Stromal cell of bone marrow (primary cell): ENCODE measurements at places on chromosomes 2 and 18.

DNA sequence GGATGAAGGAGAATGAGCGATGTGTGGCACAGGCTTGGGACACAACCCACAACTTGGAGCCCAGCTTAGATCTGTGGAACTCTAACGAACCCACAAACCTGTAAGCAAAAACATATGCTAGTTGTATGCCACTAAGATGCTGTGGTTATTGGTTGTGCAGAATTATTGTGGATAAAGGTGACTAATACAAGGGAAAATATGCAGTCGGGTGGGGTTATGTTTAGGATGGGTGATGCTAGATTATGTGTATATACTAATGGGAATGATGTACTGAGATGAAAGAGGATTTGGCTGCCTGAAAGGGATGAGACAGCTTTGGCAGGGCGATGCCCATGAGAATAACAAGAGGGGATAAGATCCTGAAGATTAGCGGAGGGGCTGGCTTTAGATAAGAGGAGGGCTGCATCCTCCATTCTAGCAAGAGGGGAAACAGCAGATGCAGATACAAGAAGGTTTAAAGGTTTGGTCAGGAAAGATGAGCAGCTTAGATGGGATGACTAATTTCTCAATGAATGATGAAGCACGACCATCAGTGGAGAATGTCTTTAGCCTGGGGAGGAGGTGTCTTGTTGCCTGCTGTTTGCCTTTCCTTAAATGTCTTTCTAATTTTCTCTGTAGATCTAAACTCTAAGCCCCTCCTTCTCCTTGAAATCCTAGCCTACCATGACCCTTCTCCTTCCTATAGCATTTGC is 49.6 kb downstream of the GALNT14 start:
- DNase-seq, result no peak

- no peak for DNase-seq
Observed at GRCh38 chr2:84474176-84474575, 15.1 kb upstream of the SUCLG1 start.

DNA sequence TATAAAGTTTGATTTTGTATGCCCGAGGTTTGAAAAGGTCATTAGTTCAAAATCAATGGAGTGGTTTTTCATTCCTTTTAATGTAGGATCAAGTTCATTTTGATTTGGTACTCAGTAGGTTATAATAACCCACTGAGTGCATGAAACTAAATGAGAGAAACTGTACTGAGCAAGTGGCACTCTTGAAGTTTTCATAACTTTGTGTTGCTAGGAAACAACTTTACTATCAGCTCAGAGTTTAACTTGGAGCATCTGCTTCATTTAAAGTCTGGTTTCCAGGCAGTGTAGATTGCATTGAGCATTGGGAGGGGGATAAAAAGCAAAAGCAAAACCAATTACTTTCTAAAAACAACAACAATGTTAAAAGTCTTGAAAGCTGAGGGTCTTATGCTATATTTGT is 1361.6 kb upstream of the CHAC2 start:
- DNase-seq, result no peak

DNA sequence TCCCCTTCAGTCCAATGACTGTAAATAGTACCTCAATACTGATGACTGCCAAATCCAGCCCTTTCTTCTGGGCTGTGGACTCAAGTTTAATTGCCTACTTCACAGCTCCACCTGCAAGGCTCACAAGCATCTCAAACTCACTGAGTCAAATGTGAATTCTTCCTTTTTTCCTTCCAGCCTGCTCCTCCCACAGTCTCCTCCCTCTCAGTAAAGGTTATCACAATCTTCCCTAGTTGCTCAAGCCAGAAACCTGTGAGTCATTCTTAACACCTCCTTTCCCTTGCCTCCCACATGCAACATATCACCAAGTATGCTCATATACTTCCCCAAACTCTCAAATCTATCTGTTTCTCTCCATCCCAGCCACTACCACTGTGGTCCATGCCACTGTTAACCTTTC is 3.7 kb upstream of the MFSD6 start:
- no peak for DNase-seq

GRCh38 chr2:160298960-160299359 is 98.9 kb upstream of the ITGB6 start:
- DNase-seq, result no peak

GRCh38 chr2:57443086-57443485 is 603.5 kb upstream of the VRK2 start:
- DNase-seq, result no peak

DNA sequence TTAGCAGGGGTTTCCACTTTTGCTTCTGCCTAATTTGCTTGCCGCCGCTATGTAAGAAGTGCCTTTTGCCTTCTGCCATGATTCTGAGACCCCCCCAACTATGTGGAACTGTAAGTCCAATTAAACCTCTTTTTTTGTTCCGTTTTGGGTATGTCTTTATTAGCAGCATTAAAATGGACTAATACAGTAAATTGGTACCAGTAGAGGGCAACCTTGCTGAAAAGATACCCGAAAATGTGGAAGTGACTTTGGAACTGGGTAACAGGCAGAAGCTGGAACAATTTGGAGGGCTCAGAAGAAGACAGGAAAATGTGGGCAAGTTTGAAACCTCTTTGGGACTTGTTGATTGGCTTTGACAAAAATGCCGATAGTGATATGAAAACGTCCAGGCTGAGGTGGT is 216.1 kb upstream of the FSIP2 start:
- DNase-seq, result no peak

DNA sequence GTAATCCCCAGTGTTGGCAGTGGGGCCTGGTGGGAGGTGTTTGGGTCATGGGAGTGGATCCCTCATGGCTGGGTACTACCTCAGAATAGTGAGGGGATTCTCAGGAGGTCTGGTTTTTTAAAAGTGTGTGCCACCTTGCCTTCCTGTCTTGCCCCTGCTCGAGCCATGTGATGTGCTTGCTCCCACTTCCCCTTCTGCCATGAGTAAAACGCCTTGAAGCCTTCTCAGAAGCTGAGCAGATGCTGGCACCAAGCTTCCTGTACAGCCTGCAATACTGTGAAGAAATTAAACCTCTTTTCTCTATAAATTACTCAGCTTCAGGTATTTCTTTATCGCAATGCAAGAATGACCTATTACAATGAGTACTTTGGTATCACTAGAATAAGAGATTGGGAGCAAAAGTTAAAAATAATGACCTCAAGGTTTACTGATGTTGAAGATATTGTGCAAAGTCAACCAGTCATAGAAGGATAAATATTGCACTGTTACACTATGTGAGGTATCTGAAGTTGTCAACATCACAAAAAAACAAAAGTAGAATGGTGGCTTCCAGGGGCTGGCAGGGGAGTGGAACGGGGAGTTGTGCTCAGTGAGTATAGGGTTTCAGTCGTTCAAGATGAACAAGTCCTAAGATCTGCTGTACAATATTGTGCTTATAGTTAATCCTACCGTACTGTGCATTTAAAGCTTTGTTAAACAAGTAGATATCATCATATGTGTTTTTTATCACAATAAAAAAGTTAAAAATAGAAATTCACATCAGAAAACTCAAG is 938.3 kb upstream of the CNTNAP5 start:
- DNase-seq, result no peak

DNA sequence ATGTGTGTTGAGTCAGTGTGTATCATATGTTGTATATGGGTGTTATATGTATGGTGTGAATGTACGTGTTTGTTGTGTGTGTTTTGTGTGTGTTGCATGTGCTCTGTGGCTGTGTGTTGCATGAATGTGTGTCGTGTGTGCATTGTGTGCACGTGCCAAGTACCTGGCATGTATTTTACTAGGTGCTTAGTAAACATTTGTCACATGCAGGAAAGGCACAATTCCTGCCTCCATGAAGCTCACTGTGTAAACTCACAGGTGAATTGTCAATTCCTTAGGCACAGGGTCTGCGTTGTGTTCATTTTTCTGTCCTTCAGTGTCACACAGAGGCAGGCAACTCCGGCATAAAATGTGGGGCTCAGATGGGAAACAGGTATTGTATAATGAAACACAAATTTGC is 22.3 kb upstream of the IL1R1 start:
- no peak for DNase-seq

GRCh38 chr2:212520340-212520739 is 18.3 kb downstream of the ERBB4 start:
- DNase-seq, result no peak

DNA sequence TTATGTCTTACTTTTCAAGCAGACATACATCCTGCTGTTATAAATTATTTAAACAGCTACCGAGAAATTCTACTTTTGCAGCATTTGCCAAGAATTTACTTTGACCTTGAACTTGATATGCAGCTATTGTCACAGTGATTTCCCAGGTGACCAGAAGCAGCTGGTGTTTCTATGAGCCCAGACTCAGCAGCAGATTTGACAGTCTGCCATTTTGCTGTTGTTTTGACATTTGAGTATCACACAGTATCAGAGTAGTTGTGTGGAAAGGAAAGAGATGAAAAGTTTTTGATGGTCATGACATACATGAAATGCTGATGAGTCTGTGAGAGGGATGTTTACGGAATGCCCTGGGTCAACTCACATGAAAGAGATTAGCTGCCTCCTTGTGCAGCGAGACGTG is 6.6 kb upstream of the CCDC195 start:
- DNase-seq, result no peak

DNA sequence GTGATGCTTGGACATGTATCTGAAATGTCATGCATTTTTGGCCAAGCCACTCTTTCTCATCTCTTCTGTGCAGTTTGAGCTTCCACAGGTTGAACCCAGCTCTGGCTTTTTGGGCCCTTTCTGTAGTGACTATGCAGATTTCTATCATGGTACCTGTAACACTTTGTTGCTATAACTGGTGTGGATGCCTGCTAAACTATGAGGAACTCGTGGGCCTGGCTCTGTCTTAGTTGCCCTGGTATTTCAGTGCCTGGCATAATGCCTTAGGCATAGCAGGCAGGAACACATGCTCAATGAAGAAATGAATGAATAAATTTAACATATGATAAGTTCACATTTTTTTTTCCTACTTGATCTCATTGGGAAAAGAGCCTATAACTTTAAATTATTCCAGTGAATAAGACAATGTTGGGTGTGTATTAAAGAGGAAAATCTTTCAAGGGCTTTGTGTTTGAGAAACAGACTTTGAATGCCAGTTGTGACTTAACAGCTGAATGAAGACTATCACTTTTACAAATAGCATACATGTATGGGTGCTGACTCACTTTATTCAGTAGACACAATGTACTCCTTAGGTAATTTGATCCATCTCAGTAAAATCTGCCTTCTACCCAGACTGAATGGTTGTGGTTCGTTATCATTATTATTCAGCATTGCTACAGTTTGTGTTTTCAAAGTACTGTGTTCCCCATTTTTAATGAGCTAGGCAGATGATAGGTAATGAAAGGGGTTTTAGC is 86.4 kb upstream of the MAP4K3 start:
- DNase-seq, result peak; percentile 69

GRCh38 chr2:119732601-119733164 is 27.0 kb upstream of the PTPN4 start:
- peak; percentile 37 for DNase-seq

DNA sequence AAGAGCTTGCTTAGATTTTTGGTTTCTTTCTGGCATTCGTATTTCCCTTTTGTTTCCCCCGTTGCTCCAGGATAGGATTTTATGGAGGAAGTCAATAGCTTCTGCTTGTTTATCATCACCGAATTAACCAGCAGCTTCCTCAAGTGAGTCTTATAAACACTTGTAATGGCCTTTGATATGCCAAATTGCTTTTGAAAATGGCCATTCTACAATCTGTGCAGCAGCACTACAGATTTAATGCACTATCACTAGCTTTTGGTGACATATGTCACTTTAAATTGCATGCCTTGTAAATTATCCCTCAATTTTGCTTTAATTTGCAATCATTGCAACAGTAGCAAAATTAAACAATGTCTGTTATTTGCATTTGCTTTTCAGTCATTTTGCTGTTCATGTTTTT is 774.7 kb downstream of the METTL4 start:
- no peak for DNase-seq

- DNase-seq, result no peak
Observed at GRCh38 chr2:136468799-136469369, 296.5 kb upstream of the THSD7B start.

- DNase-seq, result no peak
Observed at GRCh38 chr2:108239786-108240185, at the start of gene SULT1C3. Gene SULT1C3 (plus strand): TSS chr2:108239968. CDS start chr2:108247195, 7,227 bp downstream.

- DNase-seq, result no peak
Observed at GRCh38 chr2:158458617-158458920, 1.8 kb downstream of the PKP4 start.

DNA sequence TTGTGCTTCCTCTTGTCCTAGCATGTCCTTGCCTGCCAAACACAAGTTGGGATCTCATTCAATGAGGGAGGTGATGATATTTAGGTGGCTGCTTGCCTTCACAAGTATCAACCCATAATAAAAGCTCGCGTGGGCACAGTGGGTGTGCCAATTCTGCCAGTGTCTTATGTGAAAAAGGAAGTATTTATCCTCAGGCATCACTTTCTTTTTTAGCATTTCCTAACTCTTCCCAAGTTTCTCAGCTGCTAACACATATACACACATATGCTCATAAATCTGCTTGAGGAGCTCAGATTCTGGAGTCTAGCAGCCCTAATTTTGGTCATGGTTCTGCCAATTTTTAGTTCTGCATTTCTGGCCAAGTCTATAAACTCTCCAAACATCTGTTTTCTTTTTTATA is 319.5 kb upstream of the HNMT start:
- DNase-seq, result no peak

DNA sequence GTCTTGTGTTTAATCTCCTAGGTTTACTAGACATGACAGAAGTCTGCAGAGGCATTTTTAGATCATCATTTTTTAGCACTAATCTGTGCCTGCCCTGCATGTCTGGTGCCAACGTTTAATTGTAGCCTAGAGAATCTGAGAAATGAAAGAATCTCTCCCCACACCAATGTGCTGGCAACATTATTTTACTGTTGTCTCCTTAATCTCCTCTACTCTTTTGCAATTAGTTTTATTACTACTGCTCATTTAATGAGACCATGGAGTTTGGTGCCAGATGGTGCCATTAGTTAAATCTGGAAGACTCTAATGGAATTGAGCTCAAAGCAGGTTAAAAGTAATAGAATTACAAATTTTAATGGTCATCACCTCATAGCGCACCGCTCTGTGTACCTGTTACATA is 4.0 kb upstream of the SPP2 start:
- DNase-seq, result no peak

DNA sequence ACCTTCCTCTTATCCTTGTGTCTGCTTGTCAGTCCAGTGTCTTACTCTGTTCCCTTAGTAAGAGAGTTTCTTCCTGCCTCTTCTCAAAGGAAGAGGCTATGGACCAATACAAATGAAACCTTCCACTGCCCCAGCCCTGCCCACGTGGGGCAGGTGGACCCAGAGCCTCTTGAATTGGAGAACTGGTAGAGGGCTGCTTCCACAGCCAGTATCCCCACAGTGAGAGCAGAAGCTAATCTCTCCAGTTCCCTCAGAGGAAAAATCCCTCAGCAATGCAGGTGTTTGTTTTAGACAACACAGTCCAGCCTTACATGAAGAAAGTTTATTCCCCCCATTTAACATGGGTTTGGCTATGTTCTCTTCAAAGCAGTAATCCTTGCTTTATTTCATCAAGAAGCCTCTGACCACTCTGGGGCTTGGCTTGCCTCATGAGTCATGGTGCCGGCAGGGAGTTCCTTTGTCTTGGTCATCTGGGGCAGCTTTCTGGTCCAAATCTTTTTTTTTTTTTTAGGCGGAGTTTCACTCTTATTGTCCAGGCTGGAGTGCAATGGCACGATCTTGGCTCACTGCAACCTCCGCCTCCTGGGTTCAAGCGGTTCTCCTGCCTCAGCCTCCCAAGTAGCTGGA is 6.5 kb upstream of the CYBRD1 start:
- DNase-seq, result peak; percentile 79
